ENCODE measurements at places on chromosomes 1 and 21.

DNA sequence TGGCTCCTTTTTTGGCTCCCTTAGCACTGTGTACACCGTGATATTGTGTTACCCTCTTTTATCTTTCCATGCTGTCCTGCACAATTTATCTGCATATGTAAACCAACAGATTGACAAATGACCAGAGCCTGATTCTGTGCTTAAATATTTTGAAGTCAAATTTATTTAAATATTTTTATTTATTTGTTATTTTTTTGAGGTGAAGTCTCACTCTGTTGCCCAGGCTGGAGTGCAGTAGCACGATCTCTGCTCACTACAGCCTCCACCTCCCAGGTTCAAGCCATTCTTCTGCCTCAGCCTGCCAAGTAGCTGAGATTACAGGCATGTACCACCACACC, 12.8 kb downstream of the PMF1 start:
- DNase-seq: no peak

DNA sequence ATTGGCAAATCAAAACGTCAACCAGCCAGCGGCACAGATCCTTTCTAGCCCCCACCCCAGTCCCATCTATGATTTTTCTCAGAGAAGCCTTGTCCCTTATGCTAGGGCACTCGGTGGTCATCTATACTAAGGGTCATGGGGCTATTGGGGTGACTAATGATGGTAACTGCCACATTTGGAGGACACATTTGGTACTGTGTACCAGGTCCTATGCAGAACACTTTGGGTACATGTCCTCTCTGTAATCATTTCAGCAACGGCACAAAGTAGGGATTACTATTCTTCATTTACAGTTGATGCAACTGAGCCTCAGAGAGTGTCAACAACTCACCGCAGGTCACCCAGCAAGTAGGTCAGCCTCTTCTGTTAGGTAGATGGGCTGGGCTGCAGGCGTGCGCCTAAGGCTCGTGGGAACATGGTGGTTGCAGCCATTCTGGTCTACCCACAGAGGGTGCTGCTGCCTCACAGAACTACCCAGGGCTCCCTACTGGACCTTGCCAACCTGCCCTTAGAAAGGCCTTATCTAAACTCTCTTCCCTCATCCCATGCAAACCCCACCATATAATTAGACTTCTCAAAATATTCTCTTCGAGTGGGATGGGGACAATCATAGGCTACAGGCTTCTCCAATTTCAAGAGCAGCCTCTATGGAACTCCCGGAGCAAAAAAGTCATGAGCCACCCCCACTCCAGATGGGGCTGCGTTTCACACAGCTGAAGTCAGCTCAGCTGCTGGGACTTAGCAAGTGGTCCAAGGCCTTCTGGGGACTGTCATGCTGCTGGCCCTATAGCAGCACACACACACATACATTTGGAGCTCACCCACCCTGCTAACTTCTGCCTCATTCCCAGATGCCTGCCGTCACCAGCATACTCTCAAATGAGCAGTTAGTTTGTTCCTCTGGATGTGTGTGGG, 5.8 kb upstream of the SDHB start:
- DNase-seq: peak; percentile 79

- no peak for DNase-seq
Measured at GRCh38 chr1:175466556-175466955, 274.0 kb upstream of the KIAA0040 start.

DNA sequence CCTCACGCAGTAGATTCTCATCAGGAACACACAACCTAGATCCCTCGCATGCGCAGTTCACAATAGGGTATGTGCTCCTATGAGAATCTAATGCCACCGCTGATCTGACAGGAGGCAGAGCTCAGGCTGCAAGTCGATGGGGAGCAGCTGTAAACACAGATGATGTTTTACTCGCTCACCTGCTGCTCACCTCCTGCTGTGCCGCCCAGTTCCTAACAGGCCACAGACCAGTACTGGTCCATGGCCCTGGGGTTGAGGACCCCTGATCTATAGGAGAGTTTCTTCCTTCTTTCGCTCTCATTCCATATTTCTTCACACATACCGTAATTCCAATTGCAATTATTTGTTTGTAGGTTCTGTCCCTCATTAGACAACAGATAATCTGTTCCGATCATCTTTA, 103.4 kb downstream of the CLEC20A start:
- DNase-seq: no peak

DNA sequence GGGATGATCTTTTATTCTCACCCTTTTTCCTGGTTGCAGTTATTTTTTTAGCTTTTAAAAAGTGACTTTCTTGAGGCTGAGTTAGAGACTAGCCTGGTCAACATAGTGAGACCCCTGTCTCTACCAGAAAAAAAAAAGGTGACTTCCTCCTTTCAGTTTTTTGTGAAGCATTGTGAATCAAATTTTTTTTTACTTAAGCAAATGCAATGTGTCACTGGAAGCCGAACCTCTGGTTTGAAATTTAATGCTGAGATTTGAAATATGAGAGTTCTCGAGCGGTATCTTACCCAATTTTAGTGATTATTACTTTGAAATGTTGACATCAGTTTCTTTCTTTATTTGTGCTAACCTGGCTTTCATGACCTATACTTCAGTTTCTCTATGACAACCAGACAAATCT, 3.6 kb downstream of the CAP1 start:
- no peak for DNase-seq

DNA sequence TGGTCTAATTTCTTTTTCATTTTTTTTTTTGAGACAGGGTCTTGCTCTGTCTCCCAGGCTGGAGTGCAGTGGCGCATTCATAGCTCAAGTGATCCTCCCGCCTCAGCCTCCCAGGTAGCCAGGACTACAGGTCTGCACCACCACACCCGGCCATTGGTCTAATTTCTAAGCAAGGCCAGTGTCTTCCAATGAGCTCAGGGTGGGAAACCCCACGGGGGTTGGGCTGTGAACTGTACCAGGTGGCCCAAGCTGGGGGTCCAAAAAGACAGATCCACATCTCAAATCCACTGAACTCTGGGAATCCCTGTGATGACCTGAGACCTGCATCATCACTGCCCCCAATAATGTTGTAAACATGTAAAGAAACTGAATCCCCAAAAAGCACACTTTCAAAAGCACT, 79.5 kb downstream of the BCAR3 start:
- DNase-seq: no peak

- no peak for DNase-seq
Measured at GRCh38 chr21:41289431-41289830, 27.2 kb upstream of the FAM3B start.

DNA sequence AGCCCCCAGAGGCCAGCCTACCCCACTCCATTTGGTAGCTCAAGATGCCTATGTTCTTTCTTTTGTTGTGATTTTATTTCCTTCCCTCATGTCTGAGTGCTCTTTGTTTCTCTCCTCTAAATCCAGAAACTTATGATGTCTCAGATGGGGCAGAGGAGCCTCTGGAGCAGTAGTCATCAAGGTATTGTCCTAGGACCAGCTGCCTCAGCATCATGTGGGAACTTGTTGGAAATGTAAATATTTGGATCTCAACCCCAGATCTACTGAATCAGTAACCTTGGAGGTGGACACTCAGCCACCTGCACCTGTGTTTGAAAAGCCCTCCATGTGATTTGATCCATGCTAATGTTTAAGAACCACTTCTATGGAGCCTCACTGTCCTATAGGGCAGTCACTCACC, 593.1 kb upstream of the PLXNA2 start:
- DNase-seq: no peak

GRCh38 chr1:70234733-70235132, 13.6 kb downstream of the SRSF11 start:
- no peak for DNase-seq

- no peak for DNase-seq
Measured at GRCh38 chr1:198683449-198683848, 44.6 kb downstream of the PTPRC start.

DNA sequence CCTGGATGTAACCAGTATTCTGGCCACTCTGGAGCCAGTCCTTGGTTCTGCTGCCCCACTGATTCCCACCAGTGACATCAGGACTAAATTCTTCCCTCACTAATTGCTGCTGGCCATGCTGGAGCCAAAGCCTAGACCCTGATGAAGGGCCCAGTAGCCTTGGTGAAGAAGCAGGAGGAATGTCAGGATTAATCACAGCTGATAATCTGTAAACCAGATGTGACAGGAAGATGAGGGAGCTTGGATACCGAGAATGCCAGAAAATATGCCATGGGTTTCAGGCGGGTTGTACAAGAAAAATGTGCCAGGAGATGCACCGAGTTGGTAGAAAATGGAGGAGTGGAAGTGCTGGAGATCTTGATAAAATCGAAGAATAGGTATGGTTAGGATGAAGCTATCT, 119.0 kb upstream of the PPP2R5A start:
- DNase-seq: no peak

GRCh38 chr1:56709269-56709880, 64.3 kb downstream of the PRKAA2 start:
- peak; percentile 45 for DNase-seq

DNA sequence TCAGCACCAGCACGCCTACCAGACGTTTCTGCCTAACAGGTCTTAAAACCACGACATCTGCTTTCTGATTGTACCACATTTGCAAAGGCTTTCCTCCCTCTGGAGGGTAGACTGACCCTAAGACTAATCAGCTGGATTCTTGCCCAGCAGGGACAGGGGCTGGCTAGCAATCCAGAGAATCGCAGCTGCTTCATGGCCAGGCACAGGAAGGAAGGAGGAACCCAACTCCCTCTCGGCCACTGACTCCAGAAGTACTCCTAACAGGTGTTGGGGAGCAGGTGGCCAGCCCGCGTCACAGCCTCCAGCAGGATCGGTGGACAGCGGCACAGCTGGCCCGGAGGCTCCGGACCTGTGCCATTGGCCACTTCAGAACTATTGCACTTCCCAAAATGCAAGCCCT, 180.8 kb downstream of the NPHP4 start:
- no peak for DNase-seq

DNA sequence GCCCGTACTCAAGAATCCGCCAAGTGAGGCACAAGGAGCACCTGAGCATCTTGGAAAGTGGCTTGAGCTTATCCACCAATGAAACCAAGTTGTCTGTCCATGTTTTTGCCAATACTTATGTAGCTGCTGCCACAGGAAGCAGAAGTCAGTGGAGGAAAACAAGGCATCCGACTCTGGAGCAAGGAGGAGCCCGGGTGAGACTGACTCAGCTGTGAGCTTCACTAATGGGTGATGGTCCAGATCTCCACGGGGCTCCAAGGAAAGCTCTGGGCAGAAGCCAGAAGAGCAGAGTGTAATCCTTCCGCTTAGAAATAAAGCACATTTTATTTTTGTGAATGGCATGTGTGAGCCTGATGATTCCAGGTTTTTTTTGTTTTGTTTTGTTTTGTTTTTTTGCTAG, 12.3 kb upstream of the SSR2 start:
- DNase-seq: no peak

DNA sequence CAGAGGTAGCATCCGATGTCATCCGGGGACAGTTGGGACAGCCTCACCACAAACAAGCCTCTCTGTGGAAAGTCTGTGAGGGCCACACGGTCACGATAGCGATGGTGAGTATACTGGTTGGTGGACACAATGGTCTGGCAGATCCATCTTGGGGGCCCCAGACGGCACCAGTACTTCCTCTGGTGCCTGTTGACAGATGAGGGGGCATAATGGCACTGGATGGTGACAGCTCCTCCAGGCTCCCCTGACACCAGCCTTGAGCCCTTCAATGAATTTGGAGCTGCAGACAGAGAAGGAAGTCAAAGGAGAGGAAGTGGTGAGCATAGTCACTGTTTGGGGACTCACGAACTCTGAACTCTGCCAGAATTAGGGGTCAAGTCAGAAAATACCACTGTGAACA, 8.0 kb downstream of the FCAMR start:
- DNase-seq: no peak

- no peak for DNase-seq
Measured at GRCh38 chr1:19581381-19581780, 62.7 kb upstream of the NBL1 start.

- no peak for DNase-seq
Measured at GRCh38 chr1:180181048-180181447, 26.4 kb downstream of the QSOX1 start.

DNA sequence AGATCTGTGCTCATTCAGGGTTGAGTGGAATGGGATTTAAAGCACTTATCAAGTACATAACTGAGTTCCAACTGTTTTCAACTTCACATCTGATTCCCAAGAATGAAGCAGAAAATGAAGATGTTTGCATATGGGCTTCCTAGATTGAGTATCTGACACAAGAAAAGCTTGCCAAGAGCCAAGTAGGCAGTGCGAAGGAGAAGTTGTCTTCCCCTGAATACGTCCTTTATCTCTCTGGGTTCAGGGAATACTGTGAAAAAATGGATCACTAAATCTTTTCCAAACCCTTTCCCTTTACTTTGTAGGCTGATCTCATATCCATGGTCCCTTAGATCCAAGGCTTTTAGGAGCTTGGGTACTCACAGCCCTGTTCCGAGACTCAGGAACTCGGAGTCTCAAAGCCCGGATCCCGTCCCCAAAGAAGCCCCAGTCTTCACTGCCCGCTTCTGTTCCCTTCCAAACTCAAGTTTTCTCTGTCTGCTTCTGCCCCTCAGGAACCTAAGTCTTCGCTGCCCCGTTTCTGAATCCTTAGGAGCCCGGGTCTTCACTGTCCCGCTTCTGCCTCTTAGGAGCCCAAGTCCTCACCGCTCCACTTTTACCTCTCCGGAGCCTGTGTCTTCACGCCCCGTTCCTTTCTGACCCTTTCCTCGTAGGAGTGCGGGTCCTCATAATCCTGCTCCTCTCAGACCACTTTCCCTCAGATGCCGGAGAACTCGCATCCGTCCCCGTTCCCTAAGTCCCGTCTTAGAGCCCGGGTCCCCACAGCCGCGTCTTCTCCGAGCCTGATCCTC, 616 bp downstream of the TAF12 start:
- no peak for DNase-seq

- peak; percentile 57 for DNase-seq
Measured at GRCh38 chr1:224106568-224107281, 7.2 kb upstream of the FBXO28 start.

- DNase-seq: no peak
Measured at GRCh38 chr1:34690269-34690668, 64.6 kb upstream of the GJB5 start.

DNA sequence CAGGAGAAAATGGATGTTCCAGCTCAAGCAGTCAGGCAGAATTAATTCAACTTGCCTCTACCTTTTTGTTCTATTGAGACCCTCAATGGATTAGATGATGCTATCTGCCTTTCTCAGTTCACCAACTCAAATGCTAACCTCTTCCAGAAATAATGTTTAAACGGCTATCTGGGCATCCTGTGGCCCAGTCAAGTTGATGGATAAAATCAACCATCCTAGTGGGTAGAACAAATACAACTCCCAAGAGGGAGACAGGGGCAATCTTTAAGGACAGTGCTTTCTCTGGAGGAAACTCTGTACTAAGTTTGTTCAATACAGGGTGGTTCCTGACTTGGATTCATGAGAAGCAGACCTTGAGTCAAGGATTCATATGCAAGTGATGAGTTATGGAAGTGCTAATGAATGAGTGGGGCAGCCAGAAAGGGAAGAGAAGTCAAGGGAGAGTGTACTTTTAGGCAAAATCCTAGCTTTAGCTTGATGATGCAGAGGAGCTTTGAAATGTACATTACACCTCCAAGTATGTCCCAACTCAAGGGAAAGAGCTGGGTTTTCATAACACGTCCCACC, 49.4 kb upstream of the COG2 start:
- no peak for DNase-seq

Measured in kidney glomerular epithelial cell (primary cell).